ENCODE measurements at places on chromosomes 4 and X. TPM values are rescaled to one million over a fixed set of nuclear protein-coding genes. Genes with fewer than 3 reads are reported as not detected.
A peak's percentile ranks its signal among the peaks of the same experiment; 100 is the strongest.

DNA sequence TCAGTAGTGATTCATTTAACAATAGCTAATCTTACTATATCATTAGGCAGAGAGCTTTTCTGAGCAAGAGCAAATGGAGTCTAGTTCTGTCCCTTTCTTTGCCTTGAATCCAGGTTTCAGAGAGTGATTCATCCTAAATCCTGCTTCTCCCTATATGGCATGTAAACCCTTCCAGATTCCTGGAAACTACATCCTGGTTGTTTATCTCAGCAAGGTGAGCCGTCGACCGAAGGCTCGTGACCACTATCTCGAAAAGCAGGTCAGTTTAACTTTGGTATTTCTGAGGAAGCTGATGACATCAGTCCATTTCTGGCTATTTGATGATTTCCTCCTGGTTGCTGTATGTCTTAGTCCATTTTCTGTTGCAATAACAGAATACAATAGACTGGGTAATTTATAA is 40.7 kb upstream of the ERVMER34-1 start:
- DNase-seq, result no peak
- H3K36me3 ChIP-seq, result no peaks in the 10 kb centered on the region
- no peak overlapping the region for H3K27ac ChIP-seq
- no peak overlapping the region for H3K4me3 ChIP-seq
- no peaks in the 10 kb centered on the region for H3K4me1 ChIP-seq

LRBA gene
- 44.3 TPM for total RNA-seq

GRCh38 chr4:180057299-180057721 is 2185.9 kb upstream of the TENM3 start:
- DNase-seq, result peak; percentile 27
- H3K27ac ChIP-seq, result peak overlapping the region; percentile 81
- H3K27me3 ChIP-seq, result peaks cover 7% of the 10 kb centered on the region
- H3K4me3 ChIP-seq, result peak overlapping the region; percentile 92
- peaks cover 41% of the 10 kb centered on the region for H3K4me1 ChIP-seq
- H3K36me3 ChIP-seq, result peaks cover 7% of the 10 kb centered on the region

- H3K27ac ChIP-seq, result no peak overlapping the region
- no peak overlapping the region for H3K4me3 ChIP-seq
- no peak for DNase-seq
- peaks cover 11% of the 10 kb centered on the region for H3K36me3 ChIP-seq
- peaks cover 58% of the 10 kb centered on the region for H3K4me1 ChIP-seq
Measured at GRCh38 chr4:143399113-143399949, 62.7 kb downstream of the GAB1 start.

FAM3A gene
- 29.6 TPM for total RNA-seq

GRCh38 chr4:145779319-145779801 is 99.4 kb downstream of the C4orf51 start:
- peaks cover 26% of the 10 kb centered on the region for H3K36me3 ChIP-seq
- peak overlapping the region; percentile 93 for H3K27ac ChIP-seq
- no peak for DNase-seq
- peaks cover 2% of the 10 kb centered on the region for H3K27me3 ChIP-seq
- no peak overlapping the region for H3K4me3 ChIP-seq

IQCM gene
- not detected for total RNA-seq

ARMCX6 gene
- 123 TPM for total RNA-seq

RPS6KA6 gene
- total RNA-seq, result 7.4 TPM
